Heart right ventricle (tissue), 16 donors: ENCODE measurements at places on chromosomes 11 and 22. TPM values are rescaled to one million over a fixed set of nuclear protein-coding genes. Genes with fewer than 3 reads are reported as not detected.

DNA sequence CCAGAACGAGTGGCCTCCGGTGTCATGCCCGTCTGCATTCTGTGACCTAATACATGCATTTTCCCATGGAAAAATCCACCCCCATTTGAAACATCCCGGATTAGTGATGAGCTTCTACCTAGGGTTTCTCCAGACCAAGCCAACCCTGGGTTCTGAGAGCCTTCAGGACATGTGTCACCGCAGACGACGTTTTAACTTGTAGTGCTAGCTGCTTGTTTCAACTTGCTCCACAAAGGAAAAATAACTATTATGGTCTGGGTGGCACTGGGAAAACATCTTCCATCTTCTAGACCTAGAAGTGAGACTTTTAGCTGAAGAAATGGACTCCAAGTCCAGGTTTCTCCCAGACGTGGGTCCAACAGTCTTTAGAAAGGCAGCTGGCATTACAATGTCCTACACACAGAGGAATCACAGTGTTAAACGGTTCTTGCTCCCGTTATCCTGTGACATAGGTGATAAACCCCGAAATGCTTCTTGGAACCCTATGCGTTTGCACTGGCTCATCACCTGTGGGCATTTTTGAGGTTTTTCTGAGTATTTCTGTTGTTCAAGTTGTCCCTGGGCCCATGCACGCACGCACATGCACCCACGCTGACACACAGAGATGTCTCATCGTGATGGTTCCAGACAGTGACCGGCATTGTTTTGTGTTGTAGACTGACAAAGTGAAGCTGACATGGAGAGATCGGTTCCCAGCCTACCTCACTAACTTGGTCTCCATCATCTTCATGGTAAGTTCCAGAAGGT lies 46.6 kb upstream of the FADD start:
- no peak for DNase-seq

Gene ABTB2
- total RNA-seq = 12.1 TPM

GRCh38 chr11:93528252-93528651 lies 14.9 kb downstream of the SMCO4 start:
- DNase-seq = peak; percentile 32

- DNase-seq = no peak
These were observed 32.4 kb upstream of the PRR5 start for GRCh38 chr22:44669561-44669976.

DNA sequence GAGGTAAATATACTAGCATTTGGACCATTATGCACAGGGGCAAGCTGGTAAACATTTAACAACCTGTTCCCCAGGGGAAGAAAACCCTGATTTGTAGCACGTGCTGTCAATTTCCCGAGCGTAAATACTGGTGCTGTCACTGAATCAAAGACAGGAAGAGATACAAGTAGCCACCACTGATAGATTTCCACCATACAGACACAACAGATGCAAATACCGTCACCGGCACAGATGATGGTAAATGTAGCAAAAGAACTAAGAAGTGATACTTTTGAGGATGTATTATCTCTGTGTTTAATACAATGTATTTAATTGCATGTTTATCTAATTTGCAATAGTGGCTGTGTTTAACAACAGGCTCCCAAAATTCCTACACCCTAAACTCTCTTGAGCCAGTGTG lies 39.6 kb downstream of the SHISAL1 start:
- DNase-seq = no peak

Gene PATE1
- total RNA-seq = not detected

Gene FUT4
- total RNA-seq = 1.5 TPM

Gene ANGPTL5
- 1.3 TPM for total RNA-seq

DNA sequence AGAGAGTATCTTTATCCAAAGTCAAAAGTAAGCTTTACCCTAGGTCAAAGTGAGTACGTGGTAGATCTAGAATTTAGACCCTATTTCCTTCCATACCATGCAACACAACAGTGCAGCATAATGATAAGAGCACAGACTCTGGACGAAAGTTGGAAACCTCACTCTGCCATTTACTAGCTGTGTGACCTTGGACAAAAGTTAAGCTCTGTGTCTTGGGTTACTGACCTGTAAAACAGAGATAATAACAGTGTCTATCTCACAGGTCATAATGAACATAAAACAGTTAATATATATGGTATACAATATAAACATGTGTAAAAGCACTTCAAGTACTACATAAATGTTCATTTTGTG lies 13.6 kb upstream of the CHRNA10 start:
- DNase-seq = no peak

GRCh38 chr11:47395223-47396048 lies 13.0 kb upstream of the SLC39A13 start:
- no peak for DNase-seq

- DNase-seq = no peak
These were observed 203.6 kb upstream of the SESN3 start for GRCh38 chr11:95434489-95435057.

GRCh38 chr11:69180226-69180625 lies 24.5 kb downstream of the SMIM38 start:
- DNase-seq = no peak

DNA sequence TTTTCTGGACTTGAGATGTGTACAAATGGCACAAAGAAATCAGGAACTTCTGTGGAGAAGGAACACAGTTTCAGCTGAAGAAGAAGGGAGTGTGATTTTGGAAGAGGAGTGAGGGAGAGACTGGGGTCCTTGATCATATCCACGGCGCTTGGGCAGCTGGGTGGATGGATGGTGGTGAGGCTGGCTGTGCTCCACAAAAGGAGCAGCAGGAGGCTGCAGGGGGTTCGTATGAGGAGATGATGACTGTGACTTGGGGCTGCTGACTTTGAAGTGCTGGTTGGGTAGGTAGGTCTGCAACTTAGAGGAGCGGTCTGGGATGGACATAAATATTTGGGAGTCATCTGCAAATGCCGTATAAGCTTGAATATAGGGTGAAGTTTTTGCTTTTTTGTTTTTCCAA lies 1.3 kb upstream of the DCHS1 start:
- DNase-seq = no peak

DNA sequence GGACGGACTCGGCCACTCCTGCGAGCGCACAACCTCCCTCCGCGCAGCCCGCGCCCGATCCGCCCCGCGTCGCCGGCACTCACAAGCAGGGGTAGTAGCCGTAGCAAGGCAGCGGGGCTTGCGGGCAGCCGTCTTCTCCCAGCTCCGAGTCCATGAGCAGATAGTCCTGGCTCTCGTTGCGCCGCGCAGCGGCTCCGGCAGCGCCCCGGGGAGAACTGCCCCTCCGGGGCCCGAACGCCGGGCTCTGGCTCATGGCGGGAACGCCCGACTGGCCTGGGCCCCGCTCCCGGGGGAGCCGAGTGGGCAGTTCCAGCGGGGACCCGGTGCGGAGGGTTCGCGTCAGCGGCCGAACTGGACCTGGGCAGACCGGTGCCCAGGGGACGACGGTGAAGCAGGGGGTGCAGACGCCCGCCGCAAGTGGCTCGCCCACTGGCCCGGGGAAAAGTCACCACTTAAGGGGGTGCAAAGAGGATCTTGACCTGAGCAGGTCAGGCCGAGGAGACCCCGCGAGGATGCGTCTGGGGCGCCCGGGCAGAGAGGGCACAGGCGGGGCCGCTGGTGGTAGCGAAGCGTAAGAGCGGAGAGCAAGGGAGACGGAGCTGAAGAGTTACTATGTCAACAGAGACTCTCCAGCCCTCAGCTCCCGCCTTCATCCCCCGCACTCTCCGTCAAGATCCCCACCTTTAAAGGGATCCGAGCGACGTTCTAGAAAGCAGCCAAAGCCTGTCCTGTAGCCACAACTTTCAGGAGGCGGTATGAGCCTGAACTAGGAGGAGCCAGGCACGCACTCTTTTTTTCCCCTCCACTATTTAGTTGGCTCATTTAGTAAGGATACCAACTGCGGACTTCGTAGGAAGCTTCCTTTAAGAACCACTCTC lies at the start of gene TRPC6:
Gene TRPC6 (minus strand): TSS at position 757 of the 878 bp plus-strand sequence. CDS start 504 bp downstream, at position 253.
- no peak for DNase-seq

Gene OR56A1
- not detected for total RNA-seq

DNA sequence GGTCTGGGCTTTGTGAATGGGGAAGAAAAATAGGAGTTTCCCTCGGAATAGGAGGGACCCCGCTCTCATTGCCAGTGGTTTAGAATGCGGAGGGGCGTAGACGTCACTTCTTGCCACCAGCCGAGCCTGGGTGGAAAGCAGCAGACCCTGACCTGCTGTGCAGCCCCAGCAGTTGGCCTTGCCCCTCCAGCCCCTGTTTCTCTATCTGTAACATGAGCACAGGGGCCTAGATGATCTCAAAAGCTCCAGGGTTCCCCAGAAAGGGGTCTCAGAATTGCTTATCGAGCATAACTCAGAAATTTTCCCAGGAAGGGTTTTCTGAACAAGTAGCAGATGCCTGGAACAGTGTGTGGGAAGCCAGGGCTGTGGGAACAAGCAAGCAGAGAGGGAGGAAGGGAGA lies 43.9 kb downstream of the C11orf91 start:
- DNase-seq = no peak

Gene CENPM
- 0.35 TPM for total RNA-seq

GRCh38 chr11:2139621-2140337 lies 590 bp upstream of the IGF2 start:
- DNase-seq = peak; percentile 20
